ENCODE measurements at places on chromosomes 4 and X.
A peak's percentile ranks its signal among the peaks of the same experiment; 100 is the strongest.

GRCh38 chr4:30866346-30866745 lies 146.2 kb downstream of the PCDH7 start:
- DNase-seq: no peak

- peak; percentile 11 for DNase-seq
These were observed 337.3 kb upstream of the HS3ST1 start for GRCh38 chr4:11765849-11766453.

DNA sequence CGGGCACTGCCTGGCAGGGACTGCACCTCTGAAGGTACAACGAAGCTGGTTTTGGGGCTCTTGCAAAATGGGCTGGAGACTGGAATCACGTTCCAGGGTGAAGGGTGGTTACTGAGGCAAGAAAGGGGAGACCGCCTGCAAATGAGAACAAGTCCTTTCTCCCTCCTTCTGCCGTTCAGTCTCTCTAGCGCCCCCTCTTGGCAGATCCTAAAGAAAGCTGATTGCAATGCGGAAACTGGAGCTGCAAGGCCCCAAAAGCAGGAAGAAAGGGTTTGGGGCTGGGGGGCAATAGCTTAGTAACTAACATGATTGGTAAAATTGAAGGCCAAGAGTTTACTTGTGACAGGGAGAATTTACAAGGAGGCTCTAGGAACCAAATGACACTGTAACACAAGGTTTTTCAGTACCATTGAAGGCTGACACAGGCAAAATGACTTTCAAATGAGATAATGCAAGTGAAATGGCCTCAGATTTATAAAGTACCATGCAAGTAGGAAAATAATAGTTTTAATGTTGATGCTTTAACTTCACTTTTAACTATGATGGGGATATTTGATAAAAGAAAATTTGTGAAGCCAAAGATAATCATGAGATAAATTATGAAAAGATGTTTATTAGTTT lies 222.7 kb upstream of the HAND2 start:
- DNase-seq: no peak

GRCh38 chr4:59728496-59728895 lies 1471.6 kb upstream of the ADGRL3 start:
- peak; percentile 50 for DNase-seq

- no peak for DNase-seq
These were observed 9.3 kb downstream of the RNF4 start for GRCh38 chr4:2478229-2478628.

DNA sequence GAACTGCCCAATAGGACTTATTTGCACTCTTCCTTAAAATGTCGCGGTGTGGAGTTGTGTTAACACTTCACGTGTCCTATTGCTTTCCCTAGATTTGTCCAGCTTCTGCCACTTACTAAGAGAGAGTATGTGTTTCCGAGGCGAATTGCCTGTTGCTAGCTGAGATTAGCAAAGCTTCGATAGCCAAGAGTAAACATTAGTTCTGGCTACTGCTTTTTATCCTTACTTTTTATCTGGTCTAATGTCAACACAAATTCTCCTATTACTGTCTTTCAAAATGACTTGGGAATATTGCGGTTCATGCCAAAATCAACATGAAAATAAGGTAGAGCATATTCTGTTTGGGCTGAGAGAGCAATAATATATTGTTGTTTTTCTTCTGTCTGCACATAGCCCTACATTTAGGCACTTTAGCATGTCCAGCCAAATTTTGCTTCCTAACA lies 90.4 kb upstream of the VEGFC start:
- no peak for DNase-seq

DNA sequence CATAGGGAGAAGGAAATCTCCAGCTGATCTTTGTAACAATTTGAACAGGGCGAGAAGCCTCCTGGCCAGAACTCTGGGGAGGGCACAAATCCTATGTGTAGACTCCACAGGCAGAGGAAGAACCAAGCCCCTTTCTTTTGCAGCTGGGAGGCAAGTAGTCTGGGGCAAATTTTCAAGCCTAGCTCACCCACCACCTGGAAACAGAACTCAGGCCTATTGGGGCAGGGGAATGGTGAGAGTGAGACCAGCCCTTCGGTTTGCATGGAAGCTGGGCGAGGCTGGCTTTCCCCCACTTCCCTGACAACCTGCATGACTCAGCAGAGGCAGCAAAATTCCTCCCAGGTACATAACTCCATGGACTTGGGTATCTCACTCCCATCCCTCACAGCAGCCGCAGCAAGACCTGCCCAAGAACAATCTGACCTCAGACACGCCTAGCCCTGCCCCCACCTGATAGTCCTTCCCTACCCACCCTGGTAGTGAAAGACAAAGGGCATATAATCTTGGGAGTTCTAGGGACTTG lies 138.2 kb downstream of the EMCN start:
- no peak for DNase-seq

- no peak for DNase-seq
These were observed 33.2 kb upstream of the SLC9A7 start for GRCh38 chrX:46791927-46792809.

DNA sequence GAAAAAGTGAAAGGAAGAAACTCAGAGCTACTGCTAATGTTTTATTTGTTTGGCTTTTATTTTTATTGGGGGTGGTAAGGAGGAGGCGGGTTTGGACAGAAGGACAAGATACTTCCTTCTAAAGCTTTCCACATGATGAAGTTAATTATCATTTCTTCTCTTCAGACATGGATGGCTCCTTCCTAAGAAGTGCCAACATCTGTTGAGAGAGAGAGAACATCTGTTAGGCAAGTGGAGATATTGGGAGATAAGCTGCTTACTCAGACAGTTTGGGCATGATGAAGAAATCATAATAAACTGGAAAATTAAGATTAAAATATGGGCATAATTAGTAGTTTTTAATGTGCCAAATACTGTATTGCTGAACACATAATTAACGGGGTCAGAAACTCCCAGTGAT lies 535.7 kb upstream of the INTU start:
- no peak for DNase-seq

DNA sequence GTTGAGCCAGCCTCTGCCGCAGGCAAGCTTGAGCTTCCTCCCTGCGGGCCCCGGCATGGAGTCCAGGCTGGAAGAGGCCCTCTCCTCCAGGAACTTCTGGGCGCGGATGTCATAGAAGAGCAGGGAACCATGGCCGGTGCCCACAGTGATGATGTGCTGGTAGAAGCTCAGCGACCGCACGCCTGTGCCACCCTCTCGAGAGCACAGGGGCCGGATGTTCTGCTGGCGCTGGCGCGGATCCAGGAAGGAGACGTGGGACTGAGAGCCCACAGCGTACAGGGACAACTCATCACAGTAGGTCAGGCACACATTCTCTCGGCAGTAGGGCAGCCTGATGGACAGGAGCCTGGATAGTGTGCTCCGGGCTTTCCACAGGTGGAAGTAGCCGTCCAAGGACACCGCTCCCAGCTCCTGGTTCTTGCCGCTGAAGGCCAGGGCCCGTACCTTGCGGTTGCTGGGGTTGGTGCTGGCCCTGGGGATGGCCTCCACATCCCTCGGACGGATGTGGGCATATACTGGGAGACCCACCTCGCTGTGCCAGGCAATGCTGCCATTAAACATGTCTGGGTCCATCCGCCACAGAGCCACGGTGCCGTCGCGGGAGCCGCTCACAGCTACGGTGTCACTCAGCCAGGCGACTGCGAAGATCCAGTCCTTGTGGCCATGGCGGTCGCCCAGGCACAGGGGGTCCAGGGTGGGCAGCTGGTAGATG lies 1.2 kb downstream of the DCAF12L2 start:
- no peak for DNase-seq

- no peak for DNase-seq
These were observed 172.1 kb downstream of the OPHN1 start for GRCh38 chrX:68261060-68261672.

DNA sequence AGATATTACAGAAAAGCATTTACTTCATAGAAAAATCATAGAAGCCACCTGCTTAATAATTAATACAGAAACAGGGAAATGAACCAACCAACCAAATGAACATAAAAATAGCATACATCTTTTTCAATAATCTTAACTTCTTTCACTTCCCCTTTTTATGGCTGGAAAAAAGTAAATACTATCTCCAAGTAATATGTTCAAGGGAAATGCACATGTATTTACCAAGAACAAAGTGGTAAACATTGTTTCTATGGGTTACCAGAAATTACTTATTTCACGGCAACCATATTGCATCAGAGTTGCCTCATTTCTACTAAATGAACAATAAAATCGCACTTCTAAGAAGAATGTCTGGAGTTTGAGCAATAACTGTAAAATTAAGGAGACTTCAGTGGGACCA lies 321.3 kb downstream of the TMA16 start:
- DNase-seq: no peak

DNA sequence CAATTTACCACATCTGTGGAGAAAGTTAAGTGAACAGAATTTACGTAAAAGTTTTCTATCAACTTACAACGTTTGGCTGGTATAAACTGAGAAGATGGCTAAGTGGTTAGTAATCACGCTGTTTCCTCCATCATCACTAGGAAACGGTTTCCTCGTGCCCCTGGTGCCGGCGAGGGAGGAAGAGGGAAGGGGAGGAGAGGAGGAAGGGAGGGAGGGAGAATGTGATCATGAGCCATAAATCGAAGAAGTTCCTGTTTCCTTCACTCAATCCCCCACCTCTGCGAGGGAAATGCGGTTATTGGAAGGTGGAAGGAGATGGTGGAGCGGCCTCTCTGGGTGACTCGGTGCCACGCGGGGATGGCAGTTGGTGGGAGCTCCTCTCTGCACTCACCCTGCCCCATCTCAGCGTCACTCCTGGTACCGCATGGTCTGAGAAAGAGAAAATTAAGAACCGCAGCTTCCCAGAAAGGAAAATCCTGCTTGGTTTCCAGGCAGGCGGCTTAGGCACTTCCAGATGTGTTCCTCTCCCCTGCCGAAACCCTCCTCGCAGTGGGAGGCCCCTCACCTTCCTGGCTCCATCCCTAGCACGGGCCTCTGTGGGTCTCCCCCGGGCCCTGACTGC lies 216.8 kb downstream of the AFAP1 start:
- no peak for DNase-seq

- no peak for DNase-seq
These were observed 107.9 kb downstream of the PALLD start for GRCh38 chr4:168604496-168605373.

GRCh38 chrX:141341743-141342142 lies 99.4 kb upstream of the SPANXC start:
- no peak for DNase-seq

- no peak for DNase-seq
These were observed 62.4 kb upstream of the PPARGC1A start for GRCh38 chr4:23952258-23952657.

GRCh38 chrX:17027931-17028330 lies 81.5 kb downstream of the REPS2 start:
- DNase-seq: no peak

- DNase-seq: no peak
These were observed 58.7 kb upstream of the KLF3 start for GRCh38 chr4:38605181-38605752.

DNA sequence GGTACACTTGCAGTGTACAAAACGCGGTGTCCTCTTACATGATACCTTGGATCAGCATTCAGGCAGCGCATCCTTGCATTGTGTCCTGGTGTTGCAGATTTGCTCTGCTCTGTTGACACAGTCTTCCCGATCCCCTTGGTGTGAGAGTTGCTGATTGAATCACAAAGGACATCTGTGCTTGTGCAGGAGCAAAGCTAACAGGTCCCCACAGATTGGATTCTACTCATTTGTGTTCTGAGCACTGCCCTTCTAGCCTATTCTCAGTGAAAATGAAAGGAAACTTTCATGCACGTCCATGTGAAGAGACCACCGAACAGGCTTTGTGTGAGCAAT lies 171.4 kb downstream of the FRMPD4 start:
- no peak for DNase-seq

DNA sequence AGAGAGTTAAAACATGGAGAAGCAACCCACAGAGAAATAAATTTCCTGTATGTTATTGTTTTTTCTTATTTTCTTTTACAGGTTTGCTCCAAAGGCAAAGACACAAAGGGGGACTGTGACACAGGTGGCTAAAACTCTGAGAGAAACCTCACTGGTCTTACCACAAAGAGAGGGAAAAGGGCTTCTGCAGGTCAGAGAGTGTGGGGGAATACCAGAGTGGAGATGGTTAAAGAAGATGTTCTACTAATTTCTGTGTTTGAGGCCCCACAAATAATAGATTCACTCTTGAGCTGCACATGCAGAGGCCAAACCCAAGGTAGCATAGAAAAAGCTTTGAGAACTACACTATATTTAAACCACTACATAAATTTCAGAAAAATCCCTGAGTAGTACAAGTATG lies 151.3 kb downstream of the GABRA3 start:
- no peak for DNase-seq

- DNase-seq: no peak
These were observed 1.0 kb upstream of the THAP9 start for GRCh38 chr4:82899374-82900065.

DNA sequence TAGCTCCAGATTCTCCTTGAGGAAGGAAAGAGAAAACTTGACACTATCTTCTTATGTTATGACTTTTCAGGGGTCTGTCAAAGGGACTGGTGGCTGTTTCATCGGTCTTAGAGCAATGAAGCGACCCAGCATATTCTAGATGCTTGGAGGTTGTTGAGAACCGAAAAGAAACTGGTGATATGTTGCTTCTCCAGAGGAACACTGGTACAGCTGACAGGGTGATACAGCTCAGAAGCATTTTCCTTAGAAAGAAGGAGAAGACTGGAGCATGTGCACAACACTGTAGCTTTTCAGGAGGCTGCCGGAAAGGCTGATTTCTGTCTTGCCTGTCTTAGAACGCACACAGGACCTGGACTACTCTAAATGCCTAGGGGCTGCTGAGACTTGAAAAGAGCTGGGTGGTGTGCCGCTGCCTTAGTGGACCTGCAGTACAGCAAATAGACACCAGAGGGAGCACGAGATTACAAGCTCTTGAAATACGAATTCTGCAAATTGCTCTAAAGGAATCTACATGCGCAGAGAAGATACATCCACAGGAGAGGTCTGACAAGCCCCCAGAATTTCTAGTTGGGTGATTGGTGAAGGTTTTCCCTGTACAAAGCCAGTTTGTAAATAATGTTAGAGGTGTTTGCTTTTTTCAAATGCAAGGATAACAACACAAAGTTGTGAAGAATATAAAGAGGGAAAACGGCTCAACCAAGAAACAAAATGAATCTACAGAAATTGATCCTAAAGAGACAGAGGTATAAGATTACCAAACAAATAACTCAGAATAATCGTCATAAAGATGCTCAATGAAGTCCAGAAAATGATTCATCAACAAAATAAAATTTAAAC lies 223.1 kb upstream of the DMD start:
- peak; percentile 64 for DNase-seq

GRCh38 chr4:27684610-27685011 lies 824.0 kb downstream of the STIM2 start:
- peak; percentile 69 for DNase-seq

- DNase-seq: no peak
These were observed 39.3 kb upstream of the LPAR4 start for GRCh38 chrX:78708262-78708661.

GRCh38 chrX:19156186-19156585 lies 33.9 kb upstream of the ADGRG2 start:
- DNase-seq: no peak

- no peak for DNase-seq
These were observed 4.9 kb downstream of the STATH start for GRCh38 chr4:70000711-70001110.

GRCh38 chr4:119210775-119211174 lies 1.7 kb upstream of the USP53 start:
- no peak for DNase-seq

Measured in SK-N-DZ (cell line).